B cell (primary cell): ENCODE measurements at places on chromosomes 7 and 10. TPM values are rescaled to one million over a fixed set of nuclear protein-coding genes. Genes with fewer than 3 reads are reported as not detected.

GRCh38 chr10:126670895-126671261, 385 bp upstream of the C10orf90 start:
- H3K4me3 ChIP-seq: no peak overlapping the region
- H3K27me3 ChIP-seq: no peaks in the 10 kb centered on the region
- no peak overlapping the region for H3K27ac ChIP-seq
- H3K36me3 ChIP-seq: no peaks in the 10 kb centered on the region
- no peaks in the 10 kb centered on the region for H3K4me1 ChIP-seq

SPDYE16 gene
- 0.22 and 0.34 TPM in 2 replicates for polyA plus RNA-seq

- no peak overlapping the region for H3K4me3 ChIP-seq
- no peaks in the 10 kb centered on the region for H3K27me3 ChIP-seq
- no peak overlapping the region for H3K27ac ChIP-seq
- H3K36me3 ChIP-seq: no peaks in the 10 kb centered on the region
- DNase-seq: no peak
Measured at GRCh38 chr7:149830997-149831740, 7.0 kb upstream of the ZNF862 start.

- H3K27me3 ChIP-seq: no peaks in the 10 kb centered on the region
- no peak overlapping the region for H3K27ac ChIP-seq
- no peaks in the 10 kb centered on the region for H3K36me3 ChIP-seq
- H3K4me1 ChIP-seq: no peaks in the 10 kb centered on the region
Measured at GRCh38 chr10:88499569-88500470, 83.3 kb downstream of the RNLS start.

DNA sequence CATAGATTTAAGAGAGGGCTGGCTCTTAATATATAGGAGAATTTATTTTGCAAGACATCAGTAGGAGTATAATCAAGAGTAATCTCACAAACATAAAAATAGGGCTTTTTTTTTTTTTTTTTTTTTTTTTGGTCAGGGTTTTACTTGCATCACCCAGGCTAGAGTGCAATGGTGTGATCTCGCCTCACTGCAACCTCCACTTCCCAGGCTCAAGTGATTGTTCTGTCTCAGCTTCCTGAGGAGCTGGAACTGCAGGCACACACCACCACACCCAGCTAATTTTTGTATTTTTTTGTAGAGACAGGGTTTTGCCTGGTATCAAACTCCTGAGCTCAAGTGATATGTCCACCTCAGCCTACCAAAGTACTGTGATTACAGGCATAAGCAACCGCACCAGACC, 535.3 kb downstream of the CCSER2 start:
- no peak overlapping the region for H3K4me3 ChIP-seq
- H3K27me3 ChIP-seq: no peaks in the 10 kb centered on the region
- no peaks in the 10 kb centered on the region for H3K4me1 ChIP-seq
- DNase-seq: no peak

DNA sequence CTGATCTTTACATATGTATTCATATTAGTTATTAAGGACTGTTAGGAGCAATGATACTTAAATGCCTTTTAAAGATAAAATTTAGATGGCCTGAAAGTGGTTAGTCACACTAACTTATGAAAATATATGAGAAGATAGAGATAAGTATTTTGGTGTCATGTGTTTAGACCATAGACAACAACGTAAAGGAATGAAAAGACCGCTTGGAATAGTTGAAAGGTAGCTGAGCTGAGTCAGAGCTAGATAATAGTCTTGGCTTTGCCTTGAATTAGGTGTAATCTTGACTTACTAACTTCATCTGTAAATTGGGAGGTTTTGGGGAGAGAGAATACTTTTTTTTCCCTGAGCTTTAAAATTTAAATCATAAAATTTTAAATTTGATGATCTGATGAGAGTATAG, 127.0 kb downstream of the LYZL1 start:
- no peaks in the 10 kb centered on the region for H3K27me3 ChIP-seq
- H3K27ac ChIP-seq: no peak overlapping the region

SPOCK2 gene
- polyA plus RNA-seq: 39.1 and 79.5 TPM in 2 replicates

DNA sequence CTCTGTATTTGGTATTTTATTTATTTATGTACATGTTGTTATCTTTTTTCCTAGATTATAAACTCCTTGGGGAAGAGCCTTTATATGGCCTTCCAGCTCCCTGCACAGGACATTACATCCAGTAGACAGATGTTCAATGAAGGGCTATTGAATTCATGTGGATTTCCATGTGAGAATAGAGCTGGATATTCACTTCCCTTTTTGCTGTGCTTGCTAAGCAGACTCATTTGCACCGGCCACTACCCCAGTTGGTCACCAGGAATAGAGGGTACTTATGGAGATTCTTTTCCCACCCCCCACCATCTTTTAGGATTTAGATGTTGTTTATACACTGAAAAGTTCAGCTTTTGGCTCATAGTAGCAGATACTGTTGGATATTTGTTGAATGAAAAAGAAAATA, 374.1 kb downstream of the NRG3 start:
- DNase-seq: no peak
- H3K36me3 ChIP-seq: no peaks in the 10 kb centered on the region
- H3K27ac ChIP-seq: no peak overlapping the region
- no peak overlapping the region for H3K4me3 ChIP-seq
- H3K4me1 ChIP-seq: no peaks in the 10 kb centered on the region

TMEM184A gene
- polyA plus RNA-seq: 0.43 TPM in 1 of 2 replicates, not detected in the other

DNA sequence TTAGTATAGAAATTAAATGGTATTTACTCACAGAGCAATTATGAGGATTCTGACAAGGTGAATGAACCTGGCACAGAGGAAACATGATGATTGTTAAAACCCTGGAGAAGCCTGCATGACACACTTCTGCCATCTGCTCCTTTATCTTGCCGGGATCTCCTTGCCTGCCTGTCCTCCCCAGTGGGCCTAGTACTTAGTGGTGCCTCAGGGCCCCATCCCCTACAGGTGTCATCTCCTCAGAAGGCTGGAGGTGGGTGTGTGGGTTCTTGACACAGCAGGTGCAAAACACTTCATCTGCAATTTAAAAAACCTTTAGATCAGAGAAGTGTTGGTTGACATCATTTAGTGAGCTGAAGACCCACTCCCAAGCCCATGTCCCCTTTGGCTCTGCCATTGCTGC, 261.2 kb downstream of the ADRA2A start:
- no peaks in the 10 kb centered on the region for H3K4me1 ChIP-seq
- H3K4me3 ChIP-seq: no peak overlapping the region
- no peaks in the 10 kb centered on the region for H3K27me3 ChIP-seq

GRCh38 chr7:30633223-30633622, 38.5 kb downstream of the GARS1 start:
- no peak overlapping the region for H3K27ac ChIP-seq
- no peaks in the 10 kb centered on the region for H3K27me3 ChIP-seq
- H3K36me3 ChIP-seq: peaks cover 1% of the 10 kb centered on the region
- no peak for DNase-seq
- no peak overlapping the region for H3K4me3 ChIP-seq
- no peaks in the 10 kb centered on the region for H3K4me1 ChIP-seq

DNA sequence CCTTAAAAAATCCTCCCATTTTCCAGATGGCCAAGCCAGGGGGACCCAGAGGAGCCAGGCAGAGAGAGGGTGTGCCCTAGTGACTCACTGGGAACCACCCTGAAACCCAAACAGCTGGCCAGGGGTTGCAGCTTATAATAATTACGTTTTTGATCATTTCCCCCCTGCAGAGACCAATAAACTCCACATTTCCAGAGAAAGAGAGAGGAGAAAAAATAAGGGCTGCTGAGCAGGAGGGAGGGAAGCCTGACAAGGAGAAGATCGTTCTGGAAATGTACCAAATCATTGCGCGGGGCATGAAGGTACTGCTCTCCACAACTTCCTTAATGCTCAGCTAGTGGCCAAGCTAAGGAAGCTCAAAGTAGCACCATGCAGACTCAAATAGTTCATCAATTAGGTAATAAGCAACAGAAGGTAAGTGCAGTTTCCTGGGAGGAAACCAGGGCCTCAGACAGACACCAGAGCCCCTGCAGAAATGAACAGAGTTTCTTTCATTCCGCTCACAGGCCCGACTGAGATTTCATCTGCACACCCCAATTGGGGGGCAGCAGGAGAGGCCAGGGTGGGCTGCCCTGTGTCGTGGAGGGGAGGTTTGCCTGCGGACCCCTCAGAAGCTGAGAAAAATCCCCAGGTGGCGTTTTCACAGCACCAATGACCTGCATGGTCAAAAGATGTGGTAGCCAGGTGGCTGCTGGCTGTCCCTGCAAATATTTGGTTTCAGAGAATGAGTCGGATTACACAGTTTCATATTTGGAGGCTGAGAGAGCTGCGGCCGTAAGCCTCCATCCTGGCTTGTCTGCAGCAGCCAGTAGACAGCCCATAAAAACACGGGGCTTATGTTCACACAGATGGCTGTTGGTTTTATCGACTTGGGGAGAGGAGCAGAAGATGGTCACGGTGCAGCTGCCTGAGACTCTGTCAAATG, 153.2 kb upstream of the LYZL2 start:
- H3K27ac ChIP-seq: no peak overlapping the region
- no peak for DNase-seq
- H3K36me3 ChIP-seq: no peaks in the 10 kb centered on the region
- no peak overlapping the region for H3K4me3 ChIP-seq
- H3K27me3 ChIP-seq: no peaks in the 10 kb centered on the region

DNA sequence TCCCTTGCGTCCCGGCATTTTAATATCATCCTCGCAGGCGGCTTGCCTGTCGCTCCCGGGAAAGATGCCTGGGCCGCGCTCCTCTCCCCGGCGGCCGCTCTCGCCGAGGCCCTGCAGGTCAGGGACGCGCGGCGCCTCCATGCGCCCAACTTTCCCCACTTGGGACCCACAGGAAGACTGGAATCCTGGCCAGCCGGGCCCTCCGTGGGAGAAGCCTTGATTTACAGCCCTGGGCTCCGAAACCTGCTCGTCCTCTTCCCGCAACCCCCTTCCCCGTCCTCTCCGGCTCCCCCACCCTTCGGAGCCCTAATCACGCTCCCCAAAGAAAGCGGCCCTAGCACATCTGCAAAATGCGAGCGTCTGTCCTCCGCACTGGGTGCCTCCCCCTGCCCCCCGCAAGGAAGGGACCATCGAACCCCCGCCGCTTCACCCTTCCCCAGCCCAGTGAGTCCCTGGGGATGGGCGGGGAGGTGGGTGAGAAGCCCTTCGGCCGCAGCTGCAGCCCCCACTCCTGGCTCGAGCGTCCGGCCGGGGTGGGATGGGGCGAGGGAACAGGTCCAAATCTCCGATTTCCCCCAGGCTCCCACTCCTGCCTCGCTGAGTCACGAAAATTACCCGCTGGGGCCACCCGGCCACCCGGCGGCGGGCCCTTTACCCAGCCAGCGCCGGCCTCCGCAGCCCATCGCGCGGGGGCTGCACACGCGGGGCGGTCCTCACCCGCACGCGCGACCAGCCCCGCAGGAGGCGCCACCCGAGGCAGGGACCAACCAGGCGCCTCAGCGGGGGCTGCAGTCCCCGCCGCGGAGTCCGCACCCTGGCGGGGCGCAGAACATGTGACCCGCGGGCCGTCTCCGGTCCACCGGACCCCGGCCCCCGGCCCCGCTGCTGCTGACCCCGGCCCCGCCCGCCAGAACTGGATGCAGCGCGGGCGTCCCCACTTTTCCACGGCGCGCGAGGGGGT, 695 bp downstream of the HSPA12A start:
- H3K4me1 ChIP-seq: peaks cover 5% of the 10 kb centered on the region
- H3K27me3 ChIP-seq: peaks cover 4% of the 10 kb centered on the region
- H3K36me3 ChIP-seq: no peaks in the 10 kb centered on the region
- no peak overlapping the region for H3K27ac ChIP-seq
- DNase-seq: no peak

SUN3 gene
- polyA plus RNA-seq: not detected in 2 replicates

GRCh38 chr7:91285696-91286355, 21.6 kb downstream of the FZD1 start:
- no peak overlapping the region for H3K27ac ChIP-seq
- H3K36me3 ChIP-seq: no peaks in the 10 kb centered on the region
- DNase-seq: no peak
- H3K4me1 ChIP-seq: no peaks in the 10 kb centered on the region
- peaks cover 9% of the 10 kb centered on the region for H3K27me3 ChIP-seq

DNA sequence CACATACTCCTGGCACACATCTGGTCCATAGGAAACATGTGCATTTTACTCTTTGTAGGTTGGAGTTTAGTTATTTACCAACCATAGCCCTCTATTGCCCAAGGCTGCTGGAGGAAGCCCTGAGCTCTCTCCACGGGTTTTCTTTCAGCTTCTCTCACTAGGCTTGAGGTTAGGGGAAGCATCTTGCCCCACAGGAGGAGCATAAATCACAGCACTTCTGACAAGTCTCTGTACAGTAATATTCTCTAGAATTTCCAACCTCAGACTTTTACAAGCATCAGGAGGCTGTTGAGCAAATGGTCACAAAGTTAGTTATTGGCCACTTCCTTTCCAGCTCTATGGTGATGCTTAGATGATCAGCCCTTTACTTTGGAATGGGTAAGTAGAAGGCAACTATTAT, 122.9 kb upstream of the GLI3 start:
- no peaks in the 10 kb centered on the region for H3K36me3 ChIP-seq
- H3K27me3 ChIP-seq: no peaks in the 10 kb centered on the region
- no peak overlapping the region for H3K27ac ChIP-seq

DNA sequence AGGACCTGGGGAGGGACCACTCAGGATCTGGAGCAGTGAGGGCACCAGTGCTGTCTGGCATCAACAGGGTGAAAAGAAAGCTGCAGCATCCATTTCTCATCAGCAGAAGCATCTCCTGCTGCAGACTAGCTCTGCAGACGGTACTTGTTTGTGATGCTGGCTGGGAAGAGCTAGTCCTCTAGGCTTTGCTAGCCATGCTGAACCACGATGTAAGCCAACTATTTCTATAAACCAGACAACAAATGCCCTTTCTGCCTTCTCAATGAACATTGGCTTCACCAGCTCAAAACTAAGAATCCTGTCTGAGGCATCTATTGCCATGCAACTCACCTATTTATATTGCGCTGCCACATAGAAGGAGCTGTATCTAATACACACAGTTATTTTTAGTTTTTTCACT, 65.6 kb downstream of the CTTNBP2 start:
- H3K36me3 ChIP-seq: no peaks in the 10 kb centered on the region
- H3K4me1 ChIP-seq: no peaks in the 10 kb centered on the region
- no peak for DNase-seq
- H3K27ac ChIP-seq: no peak overlapping the region
- H3K4me3 ChIP-seq: no peak overlapping the region
- no peaks in the 10 kb centered on the region for H3K27me3 ChIP-seq

DNA sequence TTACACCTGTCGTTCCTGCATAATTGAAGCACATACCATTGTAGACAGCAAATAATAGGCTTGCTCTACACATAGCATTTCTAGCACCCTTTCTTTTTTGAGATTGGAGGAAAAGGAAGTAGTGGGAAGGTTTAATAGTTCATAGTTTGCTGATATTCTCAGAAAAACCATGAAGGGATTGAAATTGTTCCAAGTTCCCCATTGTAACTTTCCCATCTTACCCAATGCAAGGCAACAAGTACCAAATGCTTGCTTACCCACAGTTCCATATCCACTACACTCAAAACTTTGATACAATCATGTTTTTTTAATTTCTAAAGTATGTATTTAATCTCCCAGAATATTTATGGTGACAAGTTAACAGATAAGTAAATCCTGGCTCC, 13.8 kb downstream of the CYP3A5 start:
- no peak for DNase-seq
- H3K27me3 ChIP-seq: no peaks in the 10 kb centered on the region
- no peaks in the 10 kb centered on the region for H3K4me1 ChIP-seq
- H3K36me3 ChIP-seq: peaks cover 3% of the 10 kb centered on the region
- no peak overlapping the region for H3K4me3 ChIP-seq

- H3K4me3 ChIP-seq: no peak overlapping the region
- no peaks in the 10 kb centered on the region for H3K36me3 ChIP-seq
- no peak for DNase-seq
Measured at GRCh38 chr7:120985130-120985758, 3.3 kb upstream of the CPED1 start.

KCP gene
- 1.2 and 2.3 TPM in 2 replicates for polyA plus RNA-seq
